Activated CD4-positive, alpha-beta T cell treated with anti-CD3 and anti-CD28 coated beads, Interleukin-2, amount 10 ng/mL, durations not matched to agents 24 days and 14 days (primary cell): ENCODE measurements at places on chromosomes 2 and 18. TPM values are rescaled to one million over a fixed set of nuclear protein-coding genes. Genes with fewer than 3 reads are reported as not detected.
A peak's percentile ranks its signal among the peaks of the same experiment; 100 is the strongest.

Gene CDH19
- total RNA-seq, result not detected in 2 replicates

Gene ZNF396
- 0.19 and 0.26 TPM in 2 replicates for total RNA-seq

Gene RALB
- 72.1 and 80.0 TPM in 2 replicates for total RNA-seq

Gene ANKRD30BL
- not detected in 2 replicates for total RNA-seq

Gene CTNNA2
- not detected in 2 replicates for total RNA-seq

Gene GAREM2
- total RNA-seq, result 7.9 and 8.2 TPM in 2 replicates

Gene LRRC30
- not detected in 2 replicates for total RNA-seq

Gene HRH4
- 0.79 and 1.6 TPM in 2 replicates for total RNA-seq

Gene MROH2A
- total RNA-seq, result not detected in 2 replicates

DNA sequence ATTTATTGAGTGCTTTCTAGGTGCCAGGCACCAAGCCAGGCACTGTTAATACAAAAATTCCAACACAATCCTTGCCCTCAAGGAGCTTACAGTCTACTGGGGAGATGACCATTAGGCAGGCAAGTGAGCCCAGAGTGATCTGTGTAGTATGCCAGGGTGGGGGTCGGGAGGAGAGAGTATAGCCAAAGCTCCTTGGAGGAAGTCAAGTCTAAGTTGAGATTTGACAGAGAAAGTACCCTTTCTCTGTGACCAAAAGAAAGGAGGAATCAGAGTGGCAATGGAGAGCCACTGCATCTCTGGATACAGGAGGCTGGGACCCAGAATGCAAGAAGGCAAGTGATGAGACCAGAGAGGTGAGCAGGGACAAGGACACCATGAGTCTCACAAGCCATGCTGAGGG lies 7.5 kb downstream of the ANKRD53 start:
- DNase-seq, result no peak

- no peak for DNase-seq
Observed at GRCh38 chr2:146312899-146313298, 1531.9 kb upstream of the ACVR2A start.

- no peak for DNase-seq
Observed at GRCh38 chr2:61737841-61738240, 116.0 kb downstream of the FAM161A start.

- no peak for DNase-seq
Observed at GRCh38 chr2:59084326-59084725, 843.2 kb upstream of the FANCL start.

- DNase-seq, result peak; percentile 64
Observed at GRCh38 chr2:102185347-102185746, 1.5 kb upstream of the IL1RL2 start.

- DNase-seq, result no peak
Observed at GRCh38 chr18:74652392-74652988, 54.8 kb downstream of the ZNF407 start.

- no peak for DNase-seq
Observed at GRCh38 chr2:235955664-235956063, 212.5 kb downstream of the GBX2 start.

- no peak for DNase-seq
Observed at GRCh38 chr18:80065705-80066104, 31.5 kb downstream of the RBFA start.

DNA sequence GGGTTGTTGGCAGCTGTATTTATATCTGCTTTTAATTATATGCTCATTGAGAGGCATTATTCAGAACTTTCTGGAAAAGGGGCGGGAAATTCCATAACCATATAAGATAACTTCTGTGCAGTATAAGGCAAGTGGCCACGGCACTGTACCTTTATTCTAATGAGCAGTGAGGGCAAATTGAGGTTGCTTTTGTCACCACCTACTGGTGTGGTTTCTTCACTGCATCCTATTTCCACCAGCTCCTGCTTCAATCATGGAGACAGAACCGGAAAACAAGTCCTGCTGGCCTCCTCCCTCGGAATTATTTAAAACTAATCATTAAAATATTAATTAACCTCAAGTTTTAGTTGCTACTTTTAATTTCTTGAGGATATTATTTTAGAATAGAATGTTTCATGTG lies 759.4 kb downstream of the CBLN2 start:
- no peak for DNase-seq

DNA sequence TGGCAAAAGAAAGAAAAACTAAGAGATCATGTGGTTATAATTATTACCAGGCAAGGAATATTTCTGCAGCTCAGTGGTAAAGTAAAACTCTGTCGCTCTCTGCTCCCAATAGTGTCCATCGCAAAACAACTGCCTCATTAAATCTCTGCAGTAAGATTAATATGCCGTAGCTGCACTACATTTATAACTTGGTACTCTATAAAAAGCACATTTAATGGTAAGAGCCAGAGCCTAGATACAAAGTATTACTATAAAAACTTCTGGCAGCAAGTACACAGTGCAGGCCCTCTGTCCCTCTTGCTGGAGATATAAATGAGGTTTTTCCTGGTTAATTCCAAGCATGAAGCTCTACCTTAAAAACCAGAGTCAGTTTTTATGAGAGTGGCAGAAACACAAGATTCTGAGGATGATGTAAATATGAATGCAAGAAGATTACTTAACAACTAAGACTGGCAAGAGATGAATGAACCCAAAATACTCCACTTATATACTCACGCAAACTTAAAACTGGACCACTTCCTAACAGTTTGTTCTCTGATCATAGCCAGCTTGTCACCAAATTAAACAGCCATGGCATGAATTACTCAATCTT lies 25.5 kb downstream of the ZNF521 start:
- no peak for DNase-seq

- no peak for DNase-seq
Observed at GRCh38 chr2:196759378-196759706, 40.1 kb downstream of the GTF3C3 start.

- DNase-seq, result no peak
Observed at GRCh38 chr18:42649331-42650035, 466.0 kb downstream of the RIT2 start.

DNA sequence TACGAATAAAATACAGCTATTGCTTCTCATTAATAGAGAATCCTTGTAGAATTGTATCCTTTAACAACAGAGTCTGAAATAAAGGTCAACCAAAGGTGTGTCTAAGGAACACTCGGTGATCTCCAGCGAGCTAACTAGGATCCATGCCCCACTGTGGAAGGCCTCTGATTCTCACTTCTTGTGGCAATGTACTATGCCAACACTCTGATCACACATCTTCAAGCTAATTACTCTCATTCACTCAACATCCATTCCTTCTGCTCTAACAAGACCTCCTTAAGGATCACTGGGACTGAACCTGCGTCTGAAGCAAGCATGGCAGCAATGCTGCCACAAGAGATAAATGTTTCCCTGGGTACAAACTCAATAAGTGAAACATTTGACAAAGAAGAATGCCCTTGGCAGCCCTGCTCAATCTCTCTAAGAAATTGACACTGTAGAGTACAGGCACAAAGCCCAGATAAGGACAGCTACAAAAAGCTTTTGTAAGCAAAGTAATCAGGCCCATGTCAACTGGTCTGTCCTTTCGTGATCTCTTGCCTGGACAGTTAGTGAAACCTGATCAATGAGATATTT lies 74.6 kb upstream of the PARD3B start:
- no peak for DNase-seq

DNA sequence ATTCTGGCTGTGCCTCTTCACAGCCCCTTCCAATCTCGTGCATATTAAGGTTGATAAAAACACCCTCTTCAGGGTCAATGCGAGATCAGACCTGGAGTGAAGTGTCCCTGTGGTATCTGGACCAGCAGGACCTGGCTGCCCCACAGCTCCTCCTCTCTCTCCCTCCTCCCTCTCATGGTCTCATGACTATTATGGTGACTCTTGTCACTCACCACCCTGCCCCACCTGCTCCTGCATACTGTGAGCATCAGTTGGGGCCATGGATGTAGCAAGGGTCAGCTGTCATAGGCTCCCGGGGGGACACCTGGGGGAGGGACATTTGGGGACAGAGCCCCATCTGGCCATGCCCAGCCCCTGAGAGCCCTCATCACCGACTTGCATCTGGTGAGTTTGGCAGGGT lies 50.2 kb downstream of the ODC1 start:
- no peak for DNase-seq

DNA sequence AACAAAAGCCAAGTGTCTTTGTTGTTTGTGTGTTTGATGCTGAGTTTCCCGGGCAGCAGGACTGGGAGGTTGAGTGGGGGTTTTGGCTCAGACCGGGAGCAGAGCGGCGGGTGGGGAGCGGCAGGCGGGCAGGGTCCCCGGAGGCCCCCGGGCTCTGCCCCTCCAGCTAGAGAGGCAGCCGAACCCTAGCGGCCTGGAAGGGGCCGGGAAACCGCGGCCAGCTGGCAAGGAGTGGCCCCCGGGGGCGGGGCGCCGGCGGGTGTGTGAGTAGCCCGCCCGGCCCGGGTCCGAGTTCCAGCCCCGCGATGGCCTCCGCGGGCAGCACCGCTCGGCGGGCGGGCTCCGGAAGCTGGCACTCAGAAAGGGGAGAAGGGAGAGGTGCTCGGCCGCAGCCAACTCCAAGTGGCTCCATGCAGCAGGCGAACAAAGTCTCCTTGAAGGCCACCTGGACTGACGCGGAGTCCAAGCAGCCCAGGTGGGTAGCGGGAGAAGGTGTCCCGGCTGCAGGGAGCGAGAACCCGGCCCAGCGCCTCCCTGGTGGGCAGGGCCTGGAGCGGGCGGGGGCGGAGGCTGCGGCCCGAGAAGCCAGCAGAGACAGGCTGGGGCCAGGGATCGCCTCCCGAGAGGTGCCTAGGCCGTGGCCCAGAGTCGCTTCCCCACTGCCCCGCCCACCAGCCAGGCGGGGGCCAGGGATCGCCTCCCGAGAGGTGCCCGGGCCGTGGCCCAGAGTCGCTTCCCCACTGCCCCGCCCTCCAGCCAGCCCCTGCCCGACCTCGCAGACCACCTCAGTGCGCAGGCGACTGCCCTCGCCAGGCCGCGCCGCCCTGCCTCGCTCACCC lies at the start of gene ANKRD53:
Gene ANKRD53, plus strand, starts transcription at position 290 of the 839 bp plus-strand sequence. Its CDS starts 16 bp downstream, at position 306.
- DNase-seq, result peak; percentile 68

DNA sequence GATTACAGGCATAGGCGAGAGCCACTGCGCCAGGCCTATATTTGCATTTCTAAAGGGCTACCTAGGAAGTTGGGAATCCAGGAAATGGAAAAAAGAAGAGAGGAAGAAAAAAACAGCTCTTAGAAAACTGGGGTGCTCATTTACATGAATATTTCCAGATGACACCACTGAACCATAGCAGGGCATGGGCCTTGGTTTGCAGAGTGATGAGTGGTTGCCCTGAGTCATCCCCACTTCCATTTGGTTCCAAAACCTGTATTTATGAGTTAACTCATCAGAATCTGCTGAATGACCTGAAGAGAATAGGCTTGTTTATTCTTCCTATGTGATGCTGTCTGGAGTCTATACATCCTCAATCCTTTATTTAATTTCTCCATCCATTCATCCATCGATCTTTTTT lies 36.2 kb downstream of the EHD3 start:
- no peak for DNase-seq

DNA sequence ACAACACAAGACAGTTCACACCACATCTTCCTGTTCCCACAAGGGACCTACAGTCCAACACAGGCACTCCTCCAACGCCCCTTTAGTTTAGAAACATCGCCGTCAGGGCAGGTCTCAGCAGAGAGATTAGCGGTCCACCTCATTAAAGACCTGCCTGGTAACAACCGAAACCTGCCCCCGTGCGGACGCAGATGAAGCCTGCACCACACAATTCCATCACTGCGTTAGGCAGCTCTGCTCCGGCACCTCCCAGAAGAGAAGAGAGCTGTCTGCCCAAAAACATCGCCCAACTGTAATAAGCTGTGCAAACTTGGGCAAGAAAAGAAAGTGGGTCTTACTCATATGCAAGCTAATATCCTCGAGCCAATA lies 32.7 kb downstream of the ZNF516 start:
- DNase-seq, result no peak

GRCh38 chr2:177211169-177211568 lies 1.4 kb upstream of the HNRNPA3 start:
- DNase-seq, result no peak

DNA sequence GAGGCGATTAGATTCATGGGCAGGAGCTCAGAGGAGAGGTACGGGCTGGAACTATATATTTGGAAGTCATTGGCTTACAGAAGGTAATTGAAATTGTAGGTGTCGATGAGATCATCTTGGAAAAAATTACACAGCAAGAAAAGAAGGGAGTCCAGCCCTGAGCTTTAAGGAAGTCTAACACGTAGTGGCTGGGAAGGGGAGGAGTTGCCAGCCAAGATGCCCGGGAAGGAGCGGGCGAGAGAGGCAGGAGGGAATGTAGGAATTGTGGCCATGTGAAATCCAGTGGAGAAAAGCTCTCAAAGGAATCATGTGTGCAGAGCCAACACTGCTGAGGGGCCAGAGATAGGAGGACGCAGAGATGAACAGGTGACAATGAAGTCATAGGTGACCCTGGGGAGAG lies 25.6 kb upstream of the SCYGR1 start:
- no peak for DNase-seq

DNA sequence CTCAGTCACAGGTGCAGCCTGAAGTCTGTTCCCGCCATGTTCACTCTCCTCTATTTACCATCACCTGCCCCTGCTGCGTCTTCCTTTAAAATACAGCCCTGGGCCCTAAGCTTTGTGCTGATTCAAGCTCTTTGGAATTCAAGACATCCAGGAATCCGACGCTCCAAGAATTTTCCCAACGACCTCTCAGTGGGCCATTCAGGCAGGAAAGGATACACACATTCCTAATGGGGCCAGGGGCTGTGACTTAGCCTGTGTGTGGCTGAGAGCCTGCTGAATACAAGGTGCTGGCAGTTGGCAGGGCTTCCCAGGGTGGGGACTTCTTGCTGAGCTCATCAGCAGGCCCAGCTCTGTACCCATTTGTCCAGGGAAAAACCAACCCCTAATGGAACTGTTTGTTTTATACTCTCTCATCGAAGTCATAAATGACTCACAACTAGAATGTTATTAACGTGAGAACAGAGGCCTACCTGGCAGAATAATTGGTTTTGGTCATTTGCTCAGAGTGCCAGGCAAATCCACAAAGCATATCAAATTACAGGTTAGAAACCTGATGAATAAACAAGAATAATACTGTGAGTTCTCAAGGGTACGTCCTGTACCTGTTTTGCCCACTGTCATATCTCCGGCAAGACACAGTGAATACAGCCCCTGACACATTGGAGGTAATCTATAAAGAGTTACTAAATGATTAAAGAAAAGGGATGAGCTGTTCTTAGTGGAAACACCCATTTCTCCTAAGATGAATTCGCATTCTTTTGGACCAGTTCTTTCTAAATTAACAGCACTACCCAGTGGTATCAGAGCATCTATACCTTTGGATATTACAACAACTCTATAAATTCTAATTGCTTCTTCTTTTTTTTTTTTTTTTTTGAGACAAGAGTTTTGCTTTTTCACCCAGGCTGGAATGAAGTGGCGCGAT lies 12.6 kb upstream of the KCMF1 start:
- no peak for DNase-seq
